ENCODE measurements at places on chromosomes 12 and 14. TPM values are rescaled to one million over a fixed set of nuclear protein-coding genes. Genes with fewer than 3 reads are reported as not detected.

MUCL1 gene
- total RNA-seq = 4.7 TPM

CD69 gene
- not detected for total RNA-seq

SLC17A8 gene
- total RNA-seq = not detected

EIF5 gene
- total RNA-seq = 117 TPM

ST8SIA1 gene
- 0.23 TPM for total RNA-seq

TMEM117 gene
- total RNA-seq = 6.8 TPM

TBX3 gene
- 3.7 TPM for total RNA-seq

TMEM63C gene
- total RNA-seq = 22.3 TPM

YLPM1 gene
- 21.9 TPM for total RNA-seq

LACRT gene
- not detected for total RNA-seq

TBC1D30 gene
- total RNA-seq = 3.9 TPM

GDF3 gene
- not detected for total RNA-seq

BEGAIN gene
- 0.21 TPM for total RNA-seq

TMPRSS12 gene
- total RNA-seq = not detected
